ENCODE measurements at places on chromosomes 3 and 15.

- H3K27ac ChIP-seq, result no peak overlapping the region
- H3K27me3 ChIP-seq, result no peaks in the 10 kb centered on the region
- no peaks in the 10 kb centered on the region for H3K4me1 ChIP-seq
- no peaks in the 10 kb centered on the region for H3K36me3 ChIP-seq
- no peak overlapping the region for H3K4me3 ChIP-seq
- DNase-seq, result no peak
These were observed 479.1 kb upstream of the ZNF717 start for GRCh38 chr3:76264496-76264895.

GRCh38 chr15:64386291-64386690 lies 1.3 kb upstream of the TRIP4 start:
- H3K36me3 ChIP-seq, result no peaks in the 10 kb centered on the region
- no peaks in the 10 kb centered on the region for H3K27me3 ChIP-seq
- no peak for DNase-seq
- H3K4me3 ChIP-seq, result no peak overlapping the region
- peaks cover 27% of the 10 kb centered on the region for H3K4me1 ChIP-seq

DNA sequence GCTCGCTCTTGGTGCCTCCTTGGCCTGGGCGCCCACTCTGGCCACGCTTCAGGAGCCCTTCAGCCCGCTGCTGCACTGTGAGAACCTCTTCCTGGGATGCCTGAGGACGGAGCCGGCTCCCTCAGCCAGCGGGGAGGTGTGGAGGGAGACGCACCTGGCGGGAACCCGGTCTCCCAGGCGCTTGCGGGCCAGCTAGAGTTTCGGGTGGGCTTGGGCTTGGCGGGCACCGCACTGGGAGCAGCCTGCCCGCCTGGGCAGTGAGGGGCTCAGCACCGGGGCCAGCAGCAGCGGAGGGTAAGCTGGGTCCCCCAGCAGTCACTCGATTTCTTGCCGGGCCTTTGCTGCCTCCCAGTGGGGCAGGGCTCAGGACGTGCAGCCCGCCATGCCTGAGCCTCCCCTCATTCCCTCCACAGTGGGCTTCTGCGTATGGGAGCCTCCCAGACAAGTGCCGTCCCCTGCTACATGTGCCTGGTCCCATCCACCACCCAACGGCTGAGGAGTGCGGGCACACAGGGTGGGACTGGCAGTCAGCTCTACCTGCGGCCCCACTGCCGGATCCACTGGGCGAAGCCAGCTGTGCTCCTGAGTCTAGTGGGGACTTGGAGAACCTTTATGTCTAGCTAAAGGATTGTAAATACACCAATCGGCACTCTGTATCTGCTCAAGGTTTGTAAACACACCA lies 708.7 kb downstream of the VGLL3 start:
- H3K4me3 ChIP-seq, result no peak overlapping the region
- H3K4me1 ChIP-seq, result no peaks in the 10 kb centered on the region
- DNase-seq, result no peak
- no peaks in the 10 kb centered on the region for H3K36me3 ChIP-seq

GRCh38 chr3:143287403-143287802 lies 167.8 kb downstream of the CHST2 start:
- H3K36me3 ChIP-seq, result no peaks in the 10 kb centered on the region
- H3K4me1 ChIP-seq, result peaks cover 12% of the 10 kb centered on the region
- no peak for DNase-seq
- H3K27me3 ChIP-seq, result no peaks in the 10 kb centered on the region

DNA sequence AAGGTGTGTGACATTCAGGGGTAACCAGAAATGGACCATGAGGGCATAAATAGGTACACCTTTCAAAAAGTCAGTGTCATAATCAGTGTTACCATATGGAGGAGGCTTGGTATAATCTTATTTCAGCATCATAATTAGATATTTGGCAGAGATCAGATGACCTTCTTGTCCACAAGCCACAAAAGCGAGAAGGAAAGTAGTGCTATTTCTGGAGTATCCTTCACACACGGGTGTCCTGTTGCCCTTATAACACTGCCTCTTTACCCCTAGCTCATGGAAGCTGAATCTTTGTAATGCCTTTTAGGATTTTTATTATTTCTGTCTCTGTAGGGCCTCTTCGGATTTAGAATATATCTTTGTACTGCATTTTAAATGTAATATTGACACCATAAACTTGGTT lies 132.8 kb downstream of the LRIG1 start:
- peaks cover 8% of the 10 kb centered on the region for H3K36me3 ChIP-seq
- H3K4me1 ChIP-seq, result no peaks in the 10 kb centered on the region
- H3K4me3 ChIP-seq, result no peak overlapping the region
- H3K27ac ChIP-seq, result no peak overlapping the region
- H3K27me3 ChIP-seq, result no peaks in the 10 kb centered on the region

- peak overlapping the region; percentile 93 for H3K4me3 ChIP-seq
- H3K27ac ChIP-seq, result peak overlapping the region; percentile 84
- H3K36me3 ChIP-seq, result no peaks in the 10 kb centered on the region
- H3K27me3 ChIP-seq, result no peaks in the 10 kb centered on the region
- DNase-seq, result no peak
These were observed 1.4 kb upstream of the ATP13A3 start for GRCh38 chr3:194488055-194488742.

GRCh38 chr3:61725851-61726333 lies 164.5 kb downstream of the PTPRG start:
- no peaks in the 10 kb centered on the region for H3K27me3 ChIP-seq
- no peaks in the 10 kb centered on the region for H3K4me1 ChIP-seq
- H3K36me3 ChIP-seq, result no peaks in the 10 kb centered on the region
- no peak overlapping the region for H3K4me3 ChIP-seq
- no peak overlapping the region for H3K27ac ChIP-seq
- no peak for DNase-seq

DNA sequence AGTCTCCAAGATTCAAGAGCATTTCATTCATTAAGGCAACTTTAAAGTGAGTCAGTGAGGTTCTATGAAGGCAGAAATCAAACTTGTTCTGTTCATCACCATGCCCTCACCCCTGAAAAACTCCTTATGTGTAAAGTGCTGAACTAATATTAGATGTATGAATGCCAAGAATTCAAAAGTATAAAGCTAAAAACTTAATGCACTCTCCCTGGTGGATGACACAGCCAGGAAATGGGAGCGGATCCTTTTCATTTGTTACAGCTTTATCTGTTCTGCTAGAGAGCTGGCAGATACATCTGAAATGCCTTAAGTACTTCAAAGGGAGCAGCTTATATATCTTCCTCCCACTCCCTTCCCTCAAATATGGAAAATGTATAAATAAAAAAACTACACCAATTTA lies 8.2 kb downstream of the TXNRD3 start:
- H3K27me3 ChIP-seq, result peaks cover 8% of the 10 kb centered on the region
- H3K36me3 ChIP-seq, result no peaks in the 10 kb centered on the region
- no peak for DNase-seq
- H3K4me1 ChIP-seq, result no peaks in the 10 kb centered on the region
- no peak overlapping the region for H3K4me3 ChIP-seq
- H3K27ac ChIP-seq, result no peak overlapping the region

DNA sequence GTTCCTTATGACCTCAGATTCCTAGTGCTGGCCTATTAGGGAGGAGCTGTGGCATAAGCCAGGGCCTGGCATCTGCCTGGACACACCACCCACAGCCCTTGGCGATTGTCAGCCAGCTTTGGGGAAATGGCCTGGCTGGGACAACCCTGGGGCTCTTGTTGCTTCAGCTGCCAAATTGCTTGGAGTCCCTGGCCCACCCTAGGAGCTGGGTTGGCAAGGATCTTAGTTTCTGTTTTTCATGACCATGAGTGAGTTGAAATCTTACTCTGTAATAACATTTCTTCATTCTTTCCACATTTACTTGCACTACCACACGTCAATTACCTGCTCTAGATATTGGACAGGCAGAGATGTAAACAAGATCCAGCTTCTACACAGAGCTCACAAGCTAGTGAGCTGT lies 1.9 kb upstream of the MYZAP start:
- peaks cover 58% of the 10 kb centered on the region for H3K4me1 ChIP-seq
- peaks cover 21% of the 10 kb centered on the region for H3K36me3 ChIP-seq
- H3K4me3 ChIP-seq, result peak overlapping the region; percentile 45
- H3K27ac ChIP-seq, result peak overlapping the region; percentile 92

- no peak overlapping the region for H3K27ac ChIP-seq
- no peak for DNase-seq
- H3K27me3 ChIP-seq, result no peaks in the 10 kb centered on the region
- H3K4me1 ChIP-seq, result peaks cover 1% of the 10 kb centered on the region
- H3K36me3 ChIP-seq, result no peaks in the 10 kb centered on the region
These were observed 305.6 kb upstream of the LRRFIP2 start for GRCh38 chr3:37479981-37480380.

DNA sequence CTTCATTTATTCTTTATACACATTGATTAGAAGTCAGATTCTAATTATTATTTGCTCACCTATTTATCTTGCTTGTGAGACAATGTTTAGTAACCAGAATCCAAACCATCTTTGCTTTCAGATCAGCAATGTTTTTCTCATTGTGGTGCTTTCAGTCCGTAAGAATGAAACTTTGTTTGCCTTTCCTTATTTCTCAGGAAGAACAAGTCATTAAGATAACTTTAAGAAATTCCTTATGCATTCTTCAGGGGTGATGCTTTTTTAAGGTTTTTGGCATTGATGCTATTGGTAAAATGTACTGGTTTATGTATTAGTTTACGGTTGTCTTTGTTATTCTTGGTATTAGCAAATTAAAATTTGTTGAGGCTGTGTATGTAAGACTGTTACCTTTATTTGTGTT lies 120.8 kb upstream of the POU1F1 start:
- no peak for DNase-seq
- no peak overlapping the region for H3K4me3 ChIP-seq
- no peaks in the 10 kb centered on the region for H3K36me3 ChIP-seq
- no peaks in the 10 kb centered on the region for H3K4me1 ChIP-seq

DNA sequence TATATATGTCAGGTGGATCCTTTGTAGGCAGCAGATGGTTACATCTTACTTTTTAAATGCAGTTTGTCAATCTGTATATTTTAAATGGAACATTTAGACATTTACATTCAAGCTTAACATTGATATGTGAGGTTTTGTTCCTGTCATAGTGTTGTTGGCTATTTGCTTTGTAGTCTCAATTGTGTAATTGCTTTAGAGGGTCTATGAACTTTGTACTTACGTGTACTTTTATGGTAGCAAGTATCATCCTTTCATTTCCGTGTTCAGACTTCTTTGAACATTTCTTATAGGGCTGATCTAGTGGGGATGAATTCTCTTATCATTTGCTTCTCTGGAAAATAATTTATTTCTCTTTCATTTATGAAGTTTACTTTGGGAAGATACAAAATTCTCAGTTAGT lies 656.0 kb downstream of the OTOL1 start:
- DNase-seq, result no peak
- no peak overlapping the region for H3K27ac ChIP-seq
- no peaks in the 10 kb centered on the region for H3K36me3 ChIP-seq
- no peaks in the 10 kb centered on the region for H3K4me1 ChIP-seq
- no peak overlapping the region for H3K4me3 ChIP-seq

DNA sequence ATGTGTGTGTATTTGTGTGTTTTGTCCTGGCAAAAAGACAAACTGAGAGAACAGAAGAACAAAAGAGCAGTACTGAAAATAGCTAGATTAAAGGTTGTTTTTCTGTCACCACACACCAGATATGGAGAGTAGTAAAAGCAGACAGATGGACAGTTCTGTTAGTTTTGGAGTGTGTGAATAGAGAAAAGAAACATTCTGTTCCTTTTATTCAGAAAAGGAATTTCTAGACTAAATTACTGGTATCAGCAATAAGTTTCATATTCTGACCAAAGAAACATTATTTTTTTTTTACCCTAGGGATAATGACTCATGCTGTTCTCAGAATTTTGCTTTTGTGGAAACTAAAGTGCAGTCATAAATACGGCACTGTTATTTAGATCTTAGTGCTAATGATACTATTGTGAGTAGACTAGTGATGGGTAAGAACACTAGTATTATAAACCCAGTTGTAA lies 32.9 kb downstream of the PIK3CA start:
- no peak overlapping the region for H3K4me3 ChIP-seq
- H3K4me1 ChIP-seq, result peaks cover 27% of the 10 kb centered on the region
- no peaks in the 10 kb centered on the region for H3K27me3 ChIP-seq
- H3K36me3 ChIP-seq, result no peaks in the 10 kb centered on the region
- no peak overlapping the region for H3K27ac ChIP-seq

- no peaks in the 10 kb centered on the region for H3K4me1 ChIP-seq
- no peaks in the 10 kb centered on the region for H3K27me3 ChIP-seq
- no peak overlapping the region for H3K27ac ChIP-seq
- no peak overlapping the region for H3K4me3 ChIP-seq
- peaks cover 20% of the 10 kb centered on the region for H3K36me3 ChIP-seq
These were observed 45.5 kb downstream of the SATB1 start for GRCh38 chr3:18379647-18380046.

DNA sequence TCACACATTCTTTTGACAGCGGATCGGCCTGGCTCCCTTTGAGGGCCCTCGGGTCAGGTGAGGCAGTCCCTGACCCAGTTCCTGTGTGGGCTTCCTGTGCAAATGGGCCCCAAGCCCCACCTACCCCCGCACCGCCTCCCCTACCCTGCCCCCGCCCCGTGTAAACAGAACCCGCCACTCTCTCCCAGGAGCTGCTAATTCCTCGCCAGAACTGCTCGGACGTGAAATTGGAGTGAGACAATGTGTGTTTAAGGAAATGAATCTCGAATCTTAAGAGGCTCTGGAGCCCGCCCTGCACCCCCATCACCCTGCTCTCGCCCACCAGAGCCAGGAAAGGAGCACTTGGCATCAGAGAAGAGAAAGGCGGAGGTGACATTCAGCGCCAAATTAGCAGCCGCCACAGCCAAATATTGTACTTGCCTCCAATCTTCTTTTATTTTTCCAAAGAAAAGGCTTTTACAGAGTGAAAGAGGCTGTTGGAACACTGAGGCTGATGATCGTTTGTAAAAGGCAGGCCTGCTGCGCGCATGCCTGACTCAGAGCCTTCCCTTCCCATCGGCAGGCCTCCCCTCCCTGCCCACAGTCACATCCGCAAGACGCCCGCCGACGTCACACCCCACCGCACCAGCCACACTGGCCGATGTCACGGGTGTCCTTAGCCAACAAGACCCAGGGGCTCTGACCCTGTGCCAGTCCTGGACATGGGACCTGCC lies 53.1 kb downstream of the CACNA2D2 start:
- peak overlapping the region; percentile 37 for H3K27ac ChIP-seq
- H3K4me1 ChIP-seq, result peaks cover 9% of the 10 kb centered on the region
- peak overlapping the region; percentile 55 for H3K4me3 ChIP-seq
- no peaks in the 10 kb centered on the region for H3K27me3 ChIP-seq

- no peak overlapping the region for H3K27ac ChIP-seq
- no peaks in the 10 kb centered on the region for H3K36me3 ChIP-seq
- peaks cover 8% of the 10 kb centered on the region for H3K27me3 ChIP-seq
- H3K4me3 ChIP-seq, result no peak overlapping the region
These were observed 46.1 kb upstream of the FGD5 start for GRCh38 chr3:14772533-14773138.

Data from naive B cell (primary cell).